ENCODE measurements at places on chromosomes 12 and 14. TPM values are rescaled to one million over a fixed set of nuclear protein-coding genes. Genes with fewer than 3 reads are reported as not detected.

Gene TBK1
- total RNA-seq = 31.7 TPM

DNA sequence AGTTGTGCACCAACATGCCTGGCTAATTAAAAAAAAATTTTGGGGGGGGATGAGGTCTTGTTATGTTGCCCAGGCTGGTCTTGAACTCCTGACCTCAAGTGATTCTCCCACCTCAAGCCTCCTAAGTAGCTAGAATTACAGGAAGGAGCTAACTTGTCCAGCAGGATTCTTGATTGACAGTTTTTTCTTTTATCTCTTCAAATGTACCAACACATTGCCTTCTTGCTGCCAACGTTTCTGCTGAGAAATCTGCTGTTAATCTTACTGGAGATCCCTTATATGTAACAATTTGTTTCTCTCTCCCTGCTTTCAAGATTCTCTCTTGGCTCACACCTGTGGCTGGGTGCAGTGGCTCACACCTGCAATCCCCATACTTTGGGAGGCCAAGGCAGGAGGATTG is 22.4 kb upstream of the MARK3 start:
- no peak overlapping the region for H3K4me3 ChIP-seq
- DNase-seq = no peak
- peaks cover 10% of the 10 kb centered on the region for H3K36me3 ChIP-seq
- H3K27me3 ChIP-seq = peaks cover 4% of the 10 kb centered on the region
- H3K4me1 ChIP-seq = peaks cover 2% of the 10 kb centered on the region

Gene KLRC2
- 1.6 TPM for total RNA-seq

Gene RASSF9
- total RNA-seq = not detected

Gene CD4
- total RNA-seq = 0.90 TPM

All from activated CD8-positive, alpha-beta T cell treated with anti-CD3 and anti-CD28 coated beads, Interleukin-2, amount 10 ng/mL, durations not matched to agents 7 days and 5 days (primary cell).